ENCODE measurements at places on chromosomes 3 and 15. TPM values are rescaled to one million over a fixed set of nuclear protein-coding genes. Genes with fewer than 3 reads are reported as not detected.

The CD200R1 gene
- 1.2 TPM for total RNA-seq

- peak; percentile 74 for DNase-seq
Measured at GRCh38 chr3:73547427-73548248, 77.1 kb downstream of the PDZRN3 start.

DNA sequence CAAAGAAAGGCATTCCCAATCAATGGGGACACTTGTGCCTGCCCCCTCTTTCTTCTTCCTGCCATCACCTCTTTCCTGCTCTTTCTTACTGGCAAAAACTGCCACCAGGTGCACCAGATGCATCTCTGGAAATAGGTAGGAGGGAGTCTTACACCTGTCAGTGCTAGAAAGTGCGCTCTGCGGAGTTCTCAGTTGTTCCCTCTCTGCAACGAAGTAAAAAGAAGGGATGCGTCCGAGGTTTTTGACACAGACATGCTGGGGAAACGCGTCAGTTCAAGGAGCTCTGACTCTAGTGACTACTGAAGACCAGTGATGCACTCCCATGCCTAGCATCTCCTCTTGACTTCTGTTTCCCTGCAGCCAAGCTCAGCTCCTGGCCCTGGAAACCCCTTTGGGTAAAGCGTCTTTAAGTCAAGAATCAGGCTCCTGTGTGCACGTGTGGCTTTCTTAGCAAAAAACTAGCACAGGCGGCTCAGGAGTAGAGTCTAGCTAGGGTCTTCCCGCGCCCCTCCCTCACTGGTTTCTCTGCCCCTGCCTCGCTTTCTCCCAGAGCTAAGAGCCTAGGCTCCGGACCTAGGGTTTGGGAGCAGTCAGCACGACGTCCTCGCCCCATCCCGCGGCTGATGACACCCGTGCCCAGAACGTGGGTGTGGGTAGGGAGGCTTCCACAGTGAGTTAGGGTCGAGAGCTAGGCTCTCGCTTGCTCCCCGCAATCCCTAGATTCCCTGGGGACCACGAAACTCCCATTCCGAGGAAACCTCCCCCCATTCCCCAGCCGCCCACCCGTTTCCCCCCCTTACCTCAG is 564 bp upstream of the GRM7 start:
- DNase-seq = no peak

- DNase-seq = no peak
Measured at GRCh38 chr3:195007766-195008165, 263.2 kb downstream of the XXYLT1 start.

- DNase-seq = no peak
Measured at GRCh38 chr15:76327191-76328105, 9.1 kb upstream of the ISL2 start.

DNA sequence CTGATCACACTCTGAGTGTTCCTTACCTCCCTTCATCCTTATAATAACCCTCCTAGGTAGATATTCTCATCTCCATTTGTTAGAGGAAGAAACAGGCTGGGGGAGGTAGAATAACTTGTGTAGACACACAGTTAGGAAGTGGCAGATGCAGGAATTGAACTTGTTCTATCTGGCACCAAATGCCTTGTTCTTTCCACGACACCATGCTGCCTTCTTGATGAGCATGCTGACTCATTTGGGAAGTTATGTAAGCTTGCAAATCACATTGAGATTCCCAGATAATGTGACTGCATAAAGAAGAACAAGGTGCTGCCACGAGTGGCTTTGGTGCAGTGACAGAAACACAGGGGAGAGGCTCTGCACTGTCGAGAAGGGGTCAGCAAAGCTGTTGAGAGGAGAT is 27.5 kb upstream of the NDUFB4 start:
- no peak for DNase-seq

GRCh38 chr3:13769422-13769821 is 110.4 kb downstream of the WNT7A start:
- DNase-seq = peak; percentile 45

Data from left lung (tissue), 14 donors.